BE2C (cell line): ENCODE measurements at places on chromosomes 6 and 20.
A peak's percentile ranks its signal among the peaks of the same experiment; 100 is the strongest.

DNA sequence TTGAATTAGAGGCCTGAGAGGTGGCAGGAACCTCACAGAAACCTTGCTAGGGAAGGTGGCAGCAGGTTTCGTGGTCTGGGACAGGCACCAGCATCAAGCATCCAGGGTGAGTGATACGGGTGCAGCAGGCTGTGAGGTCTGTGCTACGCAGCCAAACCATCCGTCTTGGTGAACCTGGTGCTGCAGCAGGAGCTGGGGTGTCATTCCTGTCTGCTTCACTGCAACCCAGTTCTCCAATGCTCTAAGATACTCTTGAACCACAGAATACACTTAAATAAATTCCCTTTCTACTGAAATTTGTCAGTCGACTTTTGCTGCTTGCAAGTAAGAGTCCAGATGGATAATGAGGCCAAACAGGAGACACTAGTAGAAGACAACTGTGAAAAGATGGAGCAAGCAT lies 9.7 kb upstream of the CBLN4 start:
- no peak for DNase-seq

GRCh38 chr6:73340048-73340447 lies 14.0 kb downstream of the DPPA5 start:
- no peak for DNase-seq

DNA sequence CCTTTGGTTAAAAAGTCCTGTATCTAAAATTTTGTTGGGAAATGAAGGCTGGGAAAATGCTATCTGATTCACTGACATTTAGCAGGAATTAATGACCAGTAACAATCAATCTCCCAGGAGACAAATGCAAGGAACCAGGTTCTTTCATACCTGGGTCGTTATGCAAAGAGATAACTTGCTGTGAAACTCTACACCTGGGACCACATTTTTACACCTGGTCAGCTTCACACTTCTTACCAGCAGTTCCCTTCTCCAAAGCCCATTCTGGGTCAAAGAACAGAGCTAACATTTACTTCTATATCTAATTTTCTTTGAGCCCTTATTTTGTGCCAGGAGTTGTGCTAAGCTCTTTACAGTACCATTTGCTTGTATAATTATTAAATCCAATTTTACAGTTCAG lies 27.4 kb upstream of the STXBP5 start:
- no peak for DNase-seq

DNA sequence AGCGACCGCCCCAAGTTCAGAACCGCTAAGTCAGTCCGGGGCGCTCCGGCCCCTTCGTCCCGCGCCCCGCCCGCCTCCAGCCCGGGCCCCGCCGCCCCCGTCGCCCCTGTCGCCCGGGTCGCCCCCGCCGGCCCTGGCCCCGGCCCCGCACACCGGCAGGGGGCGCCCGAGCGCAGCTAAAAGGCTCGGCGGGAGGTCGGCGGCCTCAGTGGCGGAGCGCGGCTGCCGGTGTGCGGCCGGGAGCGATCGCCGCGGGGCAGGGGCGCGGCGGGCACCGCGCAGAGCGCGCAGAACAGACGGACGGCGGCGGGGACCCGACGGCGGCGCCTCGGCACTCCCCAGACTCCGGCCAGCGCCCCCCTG lies at the start of gene FNDC1:
Gene FNDC1, plus strand, starts transcription at position 208 of the 363 bp plus-strand sequence. CDS start 197 bp downstream, outside the sequence.
- peak; percentile 71 for DNase-seq

DNA sequence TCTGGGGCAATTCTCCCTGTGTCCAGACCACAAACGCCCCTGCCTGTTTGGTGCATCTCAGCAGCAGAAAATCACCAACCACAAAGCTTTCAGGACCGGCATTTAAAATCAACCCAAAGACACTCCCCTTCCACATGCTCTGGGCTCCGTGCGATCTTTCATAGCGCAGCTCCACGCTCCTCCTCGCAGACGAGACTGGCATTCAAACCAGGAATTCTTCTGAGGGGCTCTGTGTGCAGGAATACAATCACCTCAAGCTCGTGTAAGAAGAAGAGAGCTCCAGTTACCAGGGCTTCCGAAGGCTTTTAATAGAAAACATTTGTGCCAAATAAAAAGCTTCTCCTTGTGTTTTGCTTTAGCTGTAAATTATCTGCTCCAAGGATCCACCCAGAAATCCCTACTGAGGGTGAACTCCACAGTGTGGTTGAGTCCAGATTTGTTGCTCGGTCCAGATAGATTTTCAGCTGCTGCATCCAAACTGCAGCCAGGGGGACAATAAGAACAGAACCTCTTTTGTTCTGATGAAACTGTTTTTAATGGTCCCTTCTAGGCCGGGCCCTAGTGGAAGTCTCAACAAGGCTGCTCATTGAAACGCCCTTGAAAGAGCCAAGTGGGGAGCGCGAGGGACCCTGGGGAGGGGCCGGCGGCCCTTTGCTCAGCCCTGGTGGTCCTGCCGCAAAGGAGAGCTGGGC lies 16.4 kb upstream of the BMP7 start:
- no peak for DNase-seq
